ENCODE measurements at places on chromosomes 16 and 17.

DNA sequence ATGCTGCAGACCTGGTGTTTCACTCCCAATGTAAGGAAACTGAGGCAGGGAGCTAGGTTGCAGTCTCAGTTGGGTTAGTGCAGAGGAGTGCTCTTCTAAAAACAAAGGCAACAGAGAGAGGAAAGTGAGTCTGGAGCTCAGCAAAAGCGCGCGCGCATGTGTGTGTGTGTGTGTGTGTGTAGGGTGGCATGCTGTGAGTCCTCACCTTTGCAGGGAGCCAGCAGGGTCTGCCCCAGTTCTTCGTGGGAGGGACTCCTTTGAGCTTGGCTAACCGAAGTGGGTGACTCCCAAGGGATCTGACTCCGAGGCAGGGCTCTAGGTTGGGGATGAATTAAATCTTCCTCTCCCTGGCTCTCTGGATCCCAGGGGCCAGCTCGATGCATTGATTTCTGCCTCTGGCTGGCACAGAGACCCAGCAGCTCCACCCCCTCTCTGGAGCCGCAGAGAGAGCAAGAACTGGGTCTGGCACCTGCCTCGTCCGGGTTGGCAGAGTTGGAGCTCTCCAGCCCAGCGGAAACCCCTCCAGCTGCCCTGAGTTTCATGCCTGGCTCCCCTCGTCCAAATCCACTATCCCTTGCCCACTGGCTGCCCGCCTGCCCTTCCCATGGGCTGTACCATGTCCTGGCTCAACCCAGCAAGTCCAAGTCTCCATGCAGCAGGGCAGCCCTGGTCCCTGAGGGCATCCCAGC is 1.3 kb upstream of the BTBD17 start:
- DNase-seq: no peak

GRCh38 chr16:586047-586644 is 3.7 kb upstream of the RAB40C start:
- DNase-seq: no peak

- DNase-seq: no peak
Observed at GRCh38 chr16:10976634-10977033, 32.3 kb downstream of the CLEC16A start.

DNA sequence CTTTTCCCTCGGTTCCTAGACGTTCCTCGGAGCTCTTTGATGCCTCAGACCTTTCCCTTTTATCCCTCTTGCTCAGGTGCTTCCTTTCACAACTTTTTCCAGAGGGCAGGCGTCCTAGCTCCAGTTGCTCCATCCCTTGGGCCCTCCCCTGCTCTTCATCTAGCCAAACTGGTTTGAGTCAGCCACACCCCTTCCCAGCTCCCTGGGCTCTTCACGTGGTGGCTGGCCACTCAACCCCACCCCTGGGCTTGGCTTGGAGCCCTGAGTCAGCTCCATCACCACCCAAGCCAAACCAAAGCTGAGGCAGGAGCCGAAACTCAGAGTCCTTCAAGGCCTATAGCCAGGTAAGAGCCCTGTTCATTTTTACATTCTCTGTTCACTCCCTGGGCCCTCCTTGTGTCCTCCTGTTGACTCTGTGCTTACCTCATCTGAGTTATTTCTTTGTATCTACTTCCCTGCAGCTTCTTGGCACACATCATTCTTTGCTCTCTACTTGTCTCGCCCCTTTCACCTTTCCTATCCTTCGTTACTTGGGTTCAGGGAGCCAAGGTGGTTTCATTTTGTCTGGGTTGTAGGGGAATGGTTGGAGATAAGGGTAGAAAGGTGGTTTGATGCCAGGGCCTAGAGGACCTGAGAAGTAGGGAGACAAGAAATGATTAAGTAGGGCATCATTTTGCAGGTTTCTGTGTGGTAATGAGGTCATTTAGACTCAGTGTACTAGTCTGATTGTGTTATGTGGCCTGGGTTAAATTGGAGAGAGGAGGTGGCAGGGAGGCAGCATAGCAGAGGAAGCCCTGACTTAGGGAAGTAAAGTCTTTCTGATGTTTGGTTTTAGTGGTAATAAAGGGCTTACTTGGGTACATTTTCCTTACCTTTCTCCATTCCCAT is 7.6 kb upstream of the PHKG2 start:
- DNase-seq: no peak

- DNase-seq: no peak
Observed at GRCh38 chr17:27346228-27346899, 52.5 kb downstream of the WSB1 start.

- no peak for DNase-seq
Observed at GRCh38 chr17:57197466-57198071, 58.8 kb upstream of the MSI2 start.

- no peak for DNase-seq
Observed at GRCh38 chr16:46862555-46863447, 21.4 kb upstream of the GPT2 start.

DNA sequence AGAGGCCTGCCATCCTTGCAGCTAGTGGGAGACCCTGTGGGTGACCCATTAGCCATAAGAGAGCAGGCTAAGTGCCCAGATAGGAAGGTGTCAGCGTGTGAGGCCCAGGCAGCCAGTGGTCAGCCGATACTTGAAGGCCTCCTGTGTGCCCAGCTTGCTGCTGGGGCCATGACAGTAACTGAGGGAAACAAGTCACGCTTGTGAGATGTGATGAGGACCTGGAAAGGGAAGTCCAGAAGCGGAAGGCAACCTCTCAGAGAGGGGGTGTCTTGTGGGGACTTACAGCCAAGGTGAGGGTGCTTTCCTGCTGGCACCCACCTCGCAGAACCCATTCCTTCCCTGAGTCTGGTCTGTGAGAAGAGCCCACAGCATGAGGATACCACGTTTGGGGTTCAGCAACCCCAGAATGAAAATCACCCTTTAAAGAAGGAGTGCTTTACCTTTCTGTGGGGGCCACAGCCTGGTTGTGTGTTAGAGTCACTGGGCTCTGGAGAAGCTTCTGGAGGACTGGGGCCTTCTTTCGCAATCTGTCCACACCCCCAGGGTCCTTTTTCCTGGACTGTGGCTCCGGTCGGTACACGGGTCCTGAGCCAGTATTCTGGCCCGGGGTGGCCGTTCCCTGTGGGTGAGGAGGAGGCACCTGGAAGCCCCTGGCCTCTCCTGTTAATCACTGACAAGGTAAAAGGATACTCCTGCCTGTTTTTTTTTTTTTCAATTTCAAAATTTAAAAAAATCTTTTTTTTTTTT is 53.9 kb downstream of the PLCG2 start:
- DNase-seq: no peak

GRCh38 chr16:75377729-75378386 is 55.4 kb downstream of the CFDP1 start:
- no peak for DNase-seq

DNA sequence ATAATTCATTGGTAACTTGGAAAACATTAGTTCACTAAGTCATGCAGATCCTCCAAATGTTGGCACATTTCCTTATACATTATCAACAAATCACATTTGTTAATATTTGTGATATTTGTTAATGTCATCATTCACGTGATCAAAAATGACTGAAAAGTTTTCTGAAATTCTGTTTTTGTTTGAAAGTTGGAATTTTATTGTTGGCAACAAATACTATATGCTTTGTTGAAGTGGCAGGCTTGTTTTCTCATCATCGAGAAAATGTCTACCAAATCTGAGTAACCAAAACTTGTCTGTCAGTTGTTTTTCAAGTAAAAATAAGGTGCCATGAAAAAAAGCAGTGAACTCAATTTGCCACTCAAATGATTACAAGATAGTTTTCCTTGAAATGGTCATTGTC is 62.8 kb downstream of the NACA2 start:
- no peak for DNase-seq

DNA sequence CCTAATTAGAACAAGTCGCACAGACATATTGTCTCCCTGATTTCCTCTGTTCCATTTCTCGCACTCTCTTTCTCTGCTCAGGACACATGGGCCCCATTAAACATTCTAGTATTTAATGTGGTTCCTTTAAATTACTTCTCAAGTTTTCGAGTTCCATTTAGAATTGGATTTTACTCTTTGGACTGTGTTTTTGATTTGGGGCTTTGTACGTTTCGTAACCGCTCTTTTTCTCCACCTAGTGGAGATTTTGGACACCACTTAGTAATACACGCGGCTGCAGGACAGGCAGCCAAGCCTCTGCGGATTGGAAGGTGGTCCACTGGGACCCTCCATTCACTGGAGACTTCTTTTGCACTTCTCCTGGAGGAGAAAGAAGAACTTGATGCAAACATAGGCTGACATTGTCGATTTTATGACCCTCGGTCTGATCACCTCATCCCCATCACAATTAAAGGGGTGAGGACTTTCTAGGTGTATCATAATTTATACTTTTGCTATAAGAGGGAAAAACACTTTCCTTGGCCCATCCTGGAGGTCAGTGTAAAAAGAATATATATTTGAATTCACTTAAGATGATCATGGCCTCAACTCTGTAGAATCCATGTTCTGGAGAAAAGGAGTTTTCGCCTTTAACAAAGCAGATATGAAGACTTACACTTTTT is 85.7 kb downstream of the NOG start:
- no peak for DNase-seq

- DNase-seq: no peak
Observed at GRCh38 chr17:6574687-6575595, 18.6 kb upstream of the PITPNM3 start.

DNA sequence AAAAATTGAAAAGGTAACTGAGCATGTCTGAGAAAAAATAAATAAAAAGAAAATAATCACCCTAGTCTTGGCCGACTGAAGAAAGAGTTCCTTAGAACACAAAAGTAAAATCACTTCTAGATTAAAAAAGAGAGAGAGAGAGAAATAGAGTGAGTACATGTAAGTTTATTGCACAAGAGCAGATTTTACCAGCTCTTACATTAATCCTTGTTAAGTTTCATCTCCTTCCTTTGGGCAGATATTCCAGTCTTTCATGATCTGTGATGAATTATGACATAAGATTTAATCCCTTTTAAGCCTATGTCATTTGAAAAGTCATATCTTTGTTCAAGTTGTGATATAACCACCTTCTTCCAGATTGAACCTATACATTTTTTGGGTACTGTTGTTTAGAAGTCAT is 54.8 kb downstream of the NFAT5 start:
- no peak for DNase-seq

- DNase-seq: no peak
Observed at GRCh38 chr16:67516296-67517154, 12.1 kb upstream of the RIPOR1 start.

GRCh38 chr17:4725646-4726310 is 5.5 kb upstream of the MED11 start:
- no peak for DNase-seq

DNA sequence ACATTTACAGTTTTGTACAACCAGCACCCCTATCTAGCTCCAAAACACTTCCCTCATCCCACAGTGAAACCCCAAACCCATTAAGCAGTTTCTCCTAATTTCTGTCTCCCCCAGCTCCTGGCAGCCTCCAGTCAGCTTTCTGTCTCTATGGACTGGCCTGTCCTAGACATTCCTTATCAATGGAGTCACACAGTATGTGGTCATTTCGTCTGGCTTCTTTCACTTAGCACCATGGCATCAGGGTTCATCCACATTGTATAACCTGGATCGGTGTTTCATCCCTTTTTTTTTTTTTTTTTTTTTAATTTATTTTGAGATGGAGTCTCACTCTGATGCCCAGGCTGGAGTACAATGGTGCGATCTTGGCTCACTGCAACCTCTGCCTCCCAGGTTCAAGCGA is 68.5 kb downstream of the ZDHHC7 start:
- no peak for DNase-seq

GRCh38 chr17:39774047-39774446 is 36.3 kb downstream of the GRB7 start:
- no peak for DNase-seq

GRCh38 chr16:62610291-62610690 is 574.1 kb upstream of the CDH8 start:
- DNase-seq: no peak

GRCh38 chr17:59154292-59154720 is 680 bp downstream of the SKA2 start:
- peak; percentile 30 for DNase-seq

GRCh38 chr16:30147843-30148510 is 25.0 kb upstream of the MAPK3 start:
- no peak for DNase-seq

DNA sequence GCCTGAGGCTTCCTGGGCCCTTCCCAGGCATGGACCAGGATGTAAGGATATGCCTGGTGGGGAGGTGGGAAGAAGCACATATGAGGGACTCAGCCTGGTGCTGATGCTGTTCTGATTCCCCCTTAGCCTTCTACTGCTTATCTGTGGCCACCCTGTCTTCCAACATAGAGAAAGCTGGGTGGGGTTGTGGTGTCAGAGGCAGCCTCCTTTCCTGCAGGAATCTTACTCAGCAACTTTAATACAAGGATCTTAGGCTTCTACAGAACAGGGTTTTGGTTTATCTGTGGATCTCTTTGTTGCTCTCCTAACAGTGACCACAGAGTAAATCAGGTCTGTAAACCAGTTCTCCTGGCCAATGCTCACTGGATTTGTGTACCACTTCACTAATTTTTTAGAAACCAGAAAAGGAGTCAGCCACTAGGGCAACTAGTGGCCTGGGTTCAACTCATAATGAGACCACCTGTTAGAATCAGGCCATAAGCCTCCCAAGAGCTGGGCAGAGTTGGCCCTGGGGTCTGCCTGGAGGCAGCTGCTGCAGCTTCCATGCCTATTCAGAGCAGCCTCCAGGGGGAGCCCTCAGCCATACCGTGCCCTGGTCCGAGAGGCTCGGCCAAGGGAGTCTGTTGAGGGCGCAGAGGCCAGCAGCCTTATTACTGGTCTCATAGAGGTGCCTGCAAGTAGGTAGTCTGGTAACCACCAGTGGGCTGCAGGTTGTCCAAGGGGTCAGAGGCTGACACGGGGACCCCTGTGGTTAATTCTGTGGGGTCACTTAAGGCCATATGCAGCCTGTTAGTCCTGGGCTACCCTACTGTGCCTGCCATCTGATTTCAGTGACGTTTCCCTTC is 7.1 kb downstream of the HAS3 start:
- DNase-seq: peak; percentile 39

GRCh38 chr17:28216528-28216927 is 102.5 kb upstream of the TMEM97 start:
- DNase-seq: no peak

GRCh38 chr17:39069114-39069756 is 82.2 kb downstream of the PLXDC1 start:
- DNase-seq: no peak

- no peak for DNase-seq
Observed at GRCh38 chr17:29179232-29180033, 765 bp downstream of the MYO18A start.

DNA sequence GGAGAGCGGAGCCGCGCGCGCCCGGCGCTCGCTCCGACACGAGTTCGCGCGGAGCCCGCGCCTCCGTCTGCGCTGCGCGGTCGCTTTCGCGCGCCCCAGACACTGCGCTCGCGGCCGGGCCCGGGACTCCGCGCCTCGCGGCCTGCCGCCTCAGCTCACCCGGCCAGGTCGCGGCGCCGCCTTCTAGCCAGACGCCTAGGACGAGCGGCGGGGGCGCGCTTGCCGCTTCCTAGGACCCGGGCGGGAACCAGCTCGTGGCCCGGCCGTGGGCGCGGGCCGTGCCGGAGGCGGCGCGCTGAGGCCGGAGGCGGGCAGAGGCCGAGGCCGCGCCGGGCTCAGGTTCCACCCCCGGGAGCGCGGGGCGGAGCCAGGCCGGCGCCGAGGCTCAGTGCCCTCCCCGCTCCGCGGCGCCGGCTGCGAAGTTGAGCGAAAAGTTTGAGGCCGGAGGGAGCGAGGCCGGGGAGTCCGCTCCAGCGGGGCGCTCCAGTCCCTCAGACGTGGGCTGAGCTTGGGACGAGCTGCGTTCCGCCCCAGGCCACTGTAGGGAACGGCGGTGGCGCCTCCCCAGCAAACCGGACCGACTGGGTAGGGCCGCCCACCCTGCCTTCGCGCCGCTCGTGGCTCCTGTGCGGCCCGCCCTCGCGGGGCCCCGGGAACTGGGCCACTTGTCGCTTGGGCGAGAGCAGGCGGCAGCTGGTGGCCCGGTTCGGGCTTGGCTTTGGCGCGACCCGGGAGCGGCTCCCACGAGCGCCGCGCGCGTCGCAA is at the start of gene SPHK1:
SPHK1 (plus strand) TSS at position 388 of the 765 bp plus-strand sequence. CDS start 1,036 bp downstream, outside the sequence.
- DNase-seq: peak; percentile 47

GRCh38 chr17:62627219-62627903 is at the start of gene MRC2:
MRC2 (plus strand) TSS chr17:62627670; CDS start chr17:62627803, 133 bp downstream.
- no peak for DNase-seq
